Mucosa of gallbladder (tissue), 1 donor: ENCODE measurements at places on chromosomes 7 and 10. TPM values are rescaled to one million over a fixed set of nuclear protein-coding genes. Genes with fewer than 3 reads are reported as not detected.

ZNF92 gene
- 8.6 TPM for total RNA-seq

RNF148 gene
- total RNA-seq, result 1.0 TPM

DNA sequence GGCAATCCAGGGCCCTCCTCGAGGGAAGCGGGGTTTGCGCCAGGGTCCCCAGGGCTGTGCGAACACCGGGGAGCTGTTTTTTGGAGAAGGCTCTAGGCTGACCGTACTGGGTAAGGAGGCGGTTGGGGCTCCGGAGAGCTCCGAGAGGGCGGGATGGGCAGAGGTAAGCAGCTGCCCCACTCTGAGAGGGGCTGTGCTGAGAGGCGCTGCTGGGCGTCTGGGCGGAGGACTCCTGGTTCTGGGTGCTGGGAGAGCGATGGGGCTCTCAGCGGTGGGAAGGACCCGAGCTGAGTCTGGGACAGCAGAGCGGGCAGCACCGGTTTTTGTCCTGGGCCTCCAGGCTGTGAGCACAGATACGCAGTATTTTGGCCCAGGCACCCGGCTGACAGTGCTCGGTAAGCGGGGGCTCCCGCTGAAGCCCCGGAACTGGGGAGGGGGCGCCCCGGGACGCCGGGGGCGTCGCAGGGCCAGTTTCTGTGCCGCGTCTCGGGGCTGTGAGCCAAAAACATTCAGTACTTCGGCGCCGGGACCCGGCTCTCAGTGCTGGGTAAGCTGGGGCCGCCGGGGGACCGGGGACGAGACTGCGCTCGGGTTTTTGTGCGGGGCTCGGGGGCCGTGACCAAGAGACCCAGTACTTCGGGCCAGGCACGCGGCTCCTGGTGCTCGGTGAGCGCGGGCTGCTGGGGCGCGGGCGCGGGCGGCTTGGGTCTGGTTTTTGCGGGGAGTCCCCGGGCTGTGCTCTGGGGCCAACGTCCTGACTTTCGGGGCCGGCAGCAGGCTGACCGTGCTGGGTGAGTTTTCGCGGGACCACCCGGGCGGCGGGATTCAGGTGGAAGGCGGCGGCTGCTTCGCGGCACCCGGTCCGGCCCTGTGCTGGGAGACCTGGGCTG lies 26.0 kb downstream of the PRSS2 start:
- DNase-seq, result no peak

GRCh38 chr10:121078036-121078435 lies 226.9 kb downstream of the WDR11 start:
- DNase-seq, result no peak

DNA sequence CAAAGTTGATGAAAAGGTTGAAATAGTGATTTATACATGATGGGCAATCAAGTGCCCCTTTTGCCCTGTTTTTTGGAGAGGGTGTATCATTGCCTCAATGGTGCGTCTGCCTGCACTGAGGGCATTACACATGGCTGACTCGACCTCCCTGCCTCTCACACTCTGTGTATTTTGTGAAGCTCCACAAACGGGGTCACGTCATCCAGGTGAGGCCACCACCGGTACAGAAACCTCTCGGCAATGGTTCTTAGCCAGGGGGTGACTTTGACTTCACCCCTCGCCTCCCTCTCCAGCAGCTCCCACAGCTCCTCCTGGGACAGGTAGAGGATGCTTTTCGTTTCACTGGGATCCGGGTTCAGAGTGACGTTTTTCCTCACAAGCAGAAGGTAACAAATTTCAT lies 6.3 kb downstream of the IDI2 start:
- no peak for DNase-seq

- no peak for DNase-seq
Measured at GRCh38 chr7:129907122-129907736, 45.5 kb downstream of the UBE2H start.

- peak; percentile 92 for DNase-seq
Measured at GRCh38 chr10:72248468-72249151, 25.1 kb upstream of the DDIT4 start.

DNA sequence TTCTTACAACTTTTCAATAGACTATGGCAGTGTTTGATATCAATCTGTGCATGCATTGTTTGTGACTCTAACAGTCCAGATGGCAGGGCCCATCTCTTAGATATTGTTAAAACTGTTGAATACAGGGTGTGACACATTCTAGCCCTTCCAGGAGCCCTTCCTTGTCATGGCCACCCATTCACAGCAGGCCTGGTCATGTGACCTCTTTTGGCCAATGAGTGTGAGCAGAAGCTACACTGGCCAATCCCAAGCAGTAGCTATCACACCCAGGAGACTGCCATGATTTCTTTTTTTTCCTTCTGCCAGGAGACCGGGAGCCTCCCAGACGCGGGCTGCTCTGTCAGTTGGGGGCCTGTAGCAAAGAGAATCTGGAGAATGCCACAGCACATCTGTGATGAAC lies 655.4 kb upstream of the MKI67 start:
- peak; percentile 5 for DNase-seq

- no peak for DNase-seq
Measured at GRCh38 chr10:53909791-53910190, 891.2 kb downstream of the PCDH15 start.
